ENCODE measurements at places on chromosomes 7 and 10.

GRCh38 chr10:127154831-127155620, 41.4 kb downstream of the INSYN2A start:
- DNase-seq = no peak

DNA sequence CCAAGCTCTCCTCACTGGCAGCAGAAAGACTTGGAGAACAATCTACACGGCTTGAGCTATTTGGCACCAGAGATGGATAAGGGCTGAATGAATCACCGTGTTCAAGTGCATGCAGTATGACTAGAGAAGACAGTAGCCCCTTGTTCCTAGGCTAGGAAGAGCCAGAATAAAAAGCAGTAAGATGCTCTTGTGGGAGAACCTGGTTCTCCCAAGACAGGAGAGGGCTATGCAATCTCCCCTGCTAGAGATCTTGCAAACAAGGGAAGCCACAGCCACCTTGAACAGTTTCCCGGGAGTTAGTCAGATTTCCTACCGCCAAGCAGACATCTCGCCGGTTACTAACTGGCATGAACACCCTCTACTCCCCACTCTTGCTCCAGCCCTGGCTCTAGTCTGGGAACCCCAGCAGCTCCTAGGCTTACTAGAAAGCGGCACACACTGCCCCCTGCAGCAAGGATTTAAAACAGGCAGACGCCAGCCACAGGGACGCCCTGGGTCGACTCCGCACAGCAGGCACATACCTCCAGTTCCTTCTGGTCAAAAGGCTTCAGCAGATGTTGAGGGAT, 107.3 kb downstream of the SMURF1 start:
- DNase-seq = no peak

GRCh38 chr7:120218712-120219111, 54.3 kb upstream of the KCND2 start:
- DNase-seq = no peak

- no peak for DNase-seq
Measured at GRCh38 chr7:152667958-152668357, 8.0 kb downstream of the XRCC2 start.

- no peak for DNase-seq
Measured at GRCh38 chr10:112148331-112148730, 35.2 kb downstream of the GPAM start.

DNA sequence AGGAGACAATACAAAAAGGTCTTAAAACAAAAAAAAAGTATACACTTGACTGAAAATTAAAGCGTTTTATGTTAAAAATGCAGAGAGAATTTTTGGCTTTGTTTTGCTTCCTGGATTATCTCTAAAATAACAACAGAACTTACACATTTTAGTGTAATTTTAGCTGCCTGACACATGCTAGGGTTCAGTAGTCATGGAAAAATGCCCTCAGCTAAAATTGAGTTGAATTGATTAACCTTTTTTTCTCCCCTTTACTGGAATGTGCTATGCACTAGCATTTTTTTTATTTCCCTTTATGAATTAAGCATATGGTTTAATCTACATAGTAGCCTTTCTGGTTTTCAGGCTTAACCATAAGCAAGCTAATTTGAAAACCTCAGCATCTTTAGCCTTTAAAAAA, 89.9 kb downstream of the ZNF277 start:
- no peak for DNase-seq

DNA sequence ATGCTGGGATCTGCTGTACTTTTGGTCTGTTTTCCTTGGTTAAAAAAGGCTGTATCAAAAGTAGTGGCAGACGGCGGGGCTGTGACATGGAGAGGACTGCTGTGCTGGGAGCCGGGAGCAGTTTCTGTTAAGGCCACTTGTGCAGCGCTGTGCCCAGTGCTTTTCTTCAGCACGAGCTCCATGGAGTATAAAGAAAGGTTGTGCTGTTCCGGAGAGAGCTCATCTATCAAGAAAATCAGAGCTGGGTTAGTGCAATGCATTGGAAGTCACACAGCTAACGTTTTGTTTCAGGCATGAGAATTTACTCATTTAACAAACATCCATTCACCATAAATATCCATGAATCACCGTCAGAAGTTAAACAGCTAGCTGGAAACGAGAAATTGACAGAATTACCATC, 62.0 kb downstream of the KIAA1549 start:
- DNase-seq = no peak

DNA sequence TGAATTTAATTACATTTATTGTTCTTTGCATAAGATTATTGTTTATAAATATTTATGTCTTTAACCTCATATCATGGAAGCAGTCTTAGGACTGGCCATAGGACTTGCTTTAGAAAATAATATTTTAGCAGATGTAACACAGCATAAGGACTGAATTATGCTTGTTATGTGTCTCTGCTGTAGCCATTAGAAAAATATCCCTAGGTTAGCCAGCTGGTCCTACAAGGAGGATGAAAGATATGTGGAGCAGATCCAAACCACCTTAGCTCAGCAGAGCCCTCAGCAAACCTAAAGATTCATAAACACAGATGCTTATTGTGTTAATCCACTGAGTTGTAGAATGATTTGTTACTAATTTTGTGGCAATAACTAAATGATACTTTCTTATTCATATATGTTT, 166.0 kb upstream of the COL1A2 start:
- DNase-seq = no peak

DNA sequence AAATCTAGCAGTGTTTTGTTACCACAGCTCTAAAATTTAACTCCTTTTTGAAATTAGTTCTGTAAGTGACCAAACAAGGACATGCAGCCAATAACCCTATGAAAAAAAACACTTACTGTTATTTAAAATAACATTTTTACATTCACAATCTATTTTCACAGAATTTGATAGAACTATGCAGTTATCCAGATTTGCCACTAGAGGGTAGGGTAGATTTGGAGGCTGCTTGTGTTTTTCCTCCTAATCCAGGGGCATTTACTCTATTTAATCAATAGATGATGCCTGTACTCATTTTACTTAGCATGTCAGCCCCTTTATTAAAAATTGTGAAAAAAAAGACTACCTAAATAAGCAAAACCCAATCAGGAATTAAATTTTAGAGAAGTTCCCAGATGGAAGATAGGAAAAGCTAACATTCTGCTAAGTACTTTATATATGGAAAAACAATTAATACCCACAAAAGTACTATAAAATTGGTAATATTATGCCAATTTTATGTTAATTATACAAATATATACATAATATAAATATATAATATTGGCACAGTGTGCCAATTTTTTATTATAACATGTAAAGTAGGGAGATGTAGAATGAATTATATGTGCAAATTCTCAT, 18.1 kb upstream of the LIPK start:
- DNase-seq = no peak

- peak; percentile 50 for DNase-seq
Measured at GRCh38 chr7:105691680-105692564, 110.6 kb upstream of the EFCAB10 start.

GRCh38 chr7:157664034-157664433, 327.2 kb downstream of the DNAJB6 start:
- DNase-seq = no peak

- DNase-seq = no peak
Measured at GRCh38 chr10:58577437-58577777, 64.7 kb downstream of the BICC1 start.

GRCh38 chr10:7480742-7481367, 70.0 kb upstream of the SFMBT2 start:
- DNase-seq = no peak

GRCh38 chr7:92621026-92621540, 30.9 kb upstream of the FAM133B start:
- peak; percentile 45 for DNase-seq

DNA sequence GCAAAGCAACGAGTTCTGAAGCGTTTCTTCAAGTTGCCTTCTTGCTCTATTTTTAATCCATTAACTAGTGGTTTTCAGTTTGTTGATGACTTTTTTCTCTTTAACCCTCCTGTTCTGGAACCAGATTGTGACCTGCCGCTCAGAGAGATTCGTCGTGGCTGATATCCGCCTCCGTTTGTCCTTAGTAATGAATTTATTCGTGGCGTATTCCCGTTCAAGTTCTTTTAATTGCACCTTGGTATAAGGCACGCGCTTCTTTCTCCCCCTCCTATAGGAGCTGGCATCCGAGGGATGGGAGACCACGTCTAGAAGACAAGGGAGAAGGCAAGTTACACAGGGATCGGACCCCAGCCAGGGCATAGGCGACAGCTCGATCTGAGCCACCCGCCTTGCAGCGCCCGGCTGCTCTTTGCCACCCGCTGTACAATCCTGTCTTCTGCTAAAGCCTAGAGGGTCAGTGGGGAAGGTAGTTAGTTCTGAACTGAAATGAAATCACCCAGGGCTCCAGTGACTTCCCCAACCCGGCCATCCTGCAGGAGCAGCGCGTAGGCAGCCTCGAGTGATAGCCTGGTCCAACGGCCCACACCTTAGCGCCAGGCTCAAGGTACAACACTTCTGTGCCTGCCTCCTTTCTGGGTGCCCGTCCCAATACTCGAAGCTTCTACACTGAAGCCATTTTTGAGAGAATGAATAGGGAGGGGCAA, 1.6 kb downstream of the HOXA13 start:
- DNase-seq = no peak

DNA sequence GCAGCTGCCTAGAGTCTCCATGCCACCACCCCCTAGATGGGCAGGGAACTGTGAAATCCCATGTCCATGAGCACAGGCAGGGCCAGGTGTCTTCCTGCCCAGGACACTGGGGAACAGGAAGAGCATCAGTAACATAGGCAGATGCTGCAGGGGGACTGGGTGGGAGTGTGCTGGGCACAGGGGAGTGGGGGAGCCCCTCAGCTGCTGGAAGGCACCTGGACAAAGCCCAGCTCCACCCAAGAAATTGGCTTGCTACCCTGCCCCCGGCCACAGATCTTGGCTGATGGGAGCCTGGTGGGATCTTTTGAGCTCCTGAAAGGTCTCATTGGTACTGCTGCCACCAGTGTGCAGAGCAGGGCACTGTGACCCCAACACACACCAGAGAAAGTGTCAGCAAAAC, 66.7 kb downstream of the TCERG1L start:
- DNase-seq = no peak

GRCh38 chr10:115998301-115998700, 274.7 kb downstream of the GFRA1 start:
- DNase-seq = no peak

GRCh38 chr7:158387546-158387891, 200.1 kb downstream of the PTPRN2 start:
- no peak for DNase-seq

GRCh38 chr7:111108496-111108895, 17.6 kb downstream of the LRRN3 start:
- no peak for DNase-seq

DNA sequence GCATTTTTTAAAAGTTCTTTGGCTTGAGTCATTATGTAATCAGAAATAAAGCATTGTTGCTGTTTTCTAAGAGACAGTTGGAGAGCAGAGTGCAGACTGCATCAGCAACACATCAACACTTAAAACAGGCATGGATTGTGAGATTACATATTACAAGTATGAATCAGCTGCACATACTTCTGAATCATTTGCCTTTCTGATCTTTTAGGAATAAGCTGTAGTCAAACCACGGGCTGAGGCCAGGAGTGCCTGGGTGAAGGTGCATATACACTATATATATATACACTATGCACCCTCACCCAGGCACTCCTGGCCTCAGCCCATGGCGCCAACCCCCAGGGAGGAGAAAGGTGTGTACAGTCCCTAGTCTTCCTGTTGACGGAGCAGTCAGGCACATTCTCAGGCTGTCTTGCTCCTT, 52.4 kb upstream of the DLX6 start:
- no peak for DNase-seq

- DNase-seq = no peak
Measured at GRCh38 chr10:78224602-78225001, 190.9 kb downstream of the RPS24 start.

GRCh38 chr10:99667108-99667751, 7.9 kb downstream of the ENTPD7 start:
- DNase-seq = no peak

GRCh38 chr7:149713731-149714068, 59.7 kb downstream of the ZNF467 start:
- DNase-seq = no peak

GRCh38 chr10:3737864-3738263, 47.1 kb downstream of the KLF6 start:
- no peak for DNase-seq

- no peak for DNase-seq
Measured at GRCh38 chr7:139991911-139992310, 70.8 kb downstream of the PARP12 start.

GRCh38 chr7:107909445-107909844, 18.5 kb downstream of the DLD start:
- DNase-seq = no peak

- no peak for DNase-seq
Measured at GRCh38 chr10:3702569-3702968, 82.4 kb downstream of the KLF6 start.

DNA sequence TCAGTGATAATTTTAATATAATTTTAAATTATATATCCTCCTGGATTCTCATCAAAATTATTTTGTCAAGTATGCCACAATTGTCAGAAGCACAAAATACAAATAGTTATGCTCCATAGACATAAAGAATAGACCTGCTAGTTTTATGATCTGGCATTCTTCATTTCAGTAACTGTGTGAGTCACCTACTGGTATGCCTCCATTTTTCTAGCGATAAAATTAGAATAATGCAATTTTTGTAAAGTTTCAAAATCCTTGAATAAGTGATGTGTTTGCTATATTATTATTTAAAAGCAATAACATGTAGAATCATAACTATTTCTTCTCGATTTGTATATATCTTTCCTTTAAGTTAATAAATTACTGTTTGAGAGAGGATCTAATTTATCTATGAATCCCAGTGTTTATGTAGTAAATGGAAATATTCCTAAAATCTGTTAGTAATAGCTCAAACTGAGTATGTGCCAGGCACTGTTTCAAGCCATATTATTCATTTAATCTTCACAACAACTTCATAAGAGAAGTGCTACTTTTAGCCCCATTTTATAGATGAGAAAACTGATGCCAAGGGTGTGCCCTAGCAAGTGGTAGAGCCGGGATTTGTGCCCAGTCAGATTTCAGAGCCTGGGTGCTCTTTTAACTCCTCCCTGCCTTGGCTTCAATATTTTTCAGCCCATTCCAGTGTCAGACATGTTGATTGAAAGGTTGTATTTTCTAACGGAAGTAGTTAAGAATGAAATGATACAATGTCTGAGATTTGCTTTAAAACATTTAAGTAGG, 38.4 kb downstream of the NET1 start:
- no peak for DNase-seq

- no peak for DNase-seq
Measured at GRCh38 chr7:77867537-77867865, 68.9 kb downstream of the PHTF2 start.

GRCh38 chr10:8006274-8006999, 48.1 kb upstream of the GATA3 start:
- DNase-seq = no peak

GRCh38 chr7:26891400-26892350, 27.3 kb upstream of the SKAP2 start:
- no peak for DNase-seq

GRCh38 chr10:14382022-14382421, 51.3 kb upstream of the FRMD4A start:
- no peak for DNase-seq

GRCh38 chr7:44914992-44915607, 29.8 kb upstream of the PURB start:
- peak; percentile 14 for DNase-seq

- DNase-seq = no peak
Measured at GRCh38 chr7:1316086-1316485, 83.4 kb downstream of the UNCX start.

- DNase-seq = no peak
Measured at GRCh38 chr7:126450269-126450671, 802.5 kb downstream of the GRM8 start.

GRCh38 chr7:83819911-83820310, 171.0 kb upstream of the SEMA3E start:
- DNase-seq = no peak

- DNase-seq = no peak
Measured at GRCh38 chr7:99562832-99563231, 4.4 kb downstream of the ZNF655 start.
